Left cardiac atrium (tissue), 4 donors: ENCODE measurements at places on chromosomes 7 and 10. TPM values are rescaled to one million over a fixed set of nuclear protein-coding genes. Genes with fewer than 3 reads are reported as not detected.
A peak's percentile ranks its signal among the peaks of the same experiment; 100 is the strongest.

The SCIN gene
- total RNA-seq, result 0.10 TPM

DNA sequence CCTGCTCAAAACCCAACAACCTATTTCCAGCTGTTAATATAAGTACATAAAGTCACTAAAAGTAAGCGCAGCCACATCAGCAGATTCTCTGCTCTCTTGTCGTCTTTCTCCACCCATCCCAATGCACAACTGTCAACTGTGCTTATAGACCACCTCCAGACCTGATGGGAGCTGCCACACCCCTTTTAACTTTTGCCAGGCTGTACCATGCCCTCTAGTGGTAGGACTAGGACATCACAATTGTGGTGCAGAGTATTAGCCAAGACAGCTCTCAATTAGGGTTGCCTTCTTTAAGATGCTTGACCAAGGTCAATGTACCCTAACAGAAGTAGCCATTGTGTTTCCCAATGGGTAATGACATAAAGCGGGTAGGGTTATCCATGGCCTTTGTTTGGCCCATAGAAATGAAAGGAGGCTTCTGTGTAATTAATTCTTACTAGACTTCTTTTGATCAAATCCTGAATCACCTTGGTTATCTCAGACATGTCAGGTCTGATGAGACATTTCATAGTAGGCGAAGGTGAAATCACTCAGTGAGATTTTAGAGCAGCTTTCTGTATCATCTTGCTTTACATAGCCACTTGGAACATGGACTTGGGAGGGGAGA lies 68.1 kb downstream of the SCRN1 start:
- DNase-seq, result peak; percentile 28

- no peak for DNase-seq
Measured at GRCh38 chr7:74503943-74504342, 50.2 kb downstream of the GTF2IRD1 start.

The HTR7 gene
- 0.31 TPM for total RNA-seq

GRCh38 chr7:85106719-85107118 lies 80.1 kb downstream of the SEMA3D start:
- no peak for DNase-seq

- DNase-seq, result no peak
Measured at GRCh38 chr10:77973276-77973675, 46.7 kb upstream of the DLG5 start.

DNA sequence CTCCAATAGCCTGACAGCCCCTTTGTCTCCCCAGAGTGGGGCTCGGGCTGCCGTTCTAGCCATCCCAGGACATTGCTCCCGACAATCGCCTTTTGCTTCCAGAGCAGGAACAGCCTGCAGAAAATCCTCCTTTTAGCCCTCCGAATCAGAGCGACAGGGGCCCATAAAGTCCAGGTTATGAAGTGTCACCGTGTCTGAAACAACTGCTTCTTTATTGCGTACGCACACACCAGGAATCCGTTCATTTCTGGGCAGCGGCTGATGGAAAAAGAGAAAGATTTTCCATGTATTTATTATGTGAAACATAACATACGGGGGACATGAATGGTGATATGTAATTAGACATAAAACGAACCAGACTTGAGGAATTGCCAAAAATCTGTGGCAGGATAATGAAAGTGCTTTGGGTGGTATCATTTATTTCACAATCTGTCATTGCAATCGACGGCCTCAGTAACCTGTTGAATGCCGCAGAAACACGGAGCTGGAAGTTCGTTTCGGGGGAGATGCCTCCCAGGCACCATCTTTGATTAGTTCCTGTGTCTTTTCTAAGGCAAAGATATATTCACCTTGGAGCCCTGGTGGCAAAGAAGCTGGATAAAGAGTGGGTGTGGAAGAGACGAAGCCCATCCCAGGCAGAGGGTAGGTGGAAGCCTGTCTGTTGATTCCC lies 48.1 kb downstream of the FAM241B start:
- DNase-seq, result no peak

DNA sequence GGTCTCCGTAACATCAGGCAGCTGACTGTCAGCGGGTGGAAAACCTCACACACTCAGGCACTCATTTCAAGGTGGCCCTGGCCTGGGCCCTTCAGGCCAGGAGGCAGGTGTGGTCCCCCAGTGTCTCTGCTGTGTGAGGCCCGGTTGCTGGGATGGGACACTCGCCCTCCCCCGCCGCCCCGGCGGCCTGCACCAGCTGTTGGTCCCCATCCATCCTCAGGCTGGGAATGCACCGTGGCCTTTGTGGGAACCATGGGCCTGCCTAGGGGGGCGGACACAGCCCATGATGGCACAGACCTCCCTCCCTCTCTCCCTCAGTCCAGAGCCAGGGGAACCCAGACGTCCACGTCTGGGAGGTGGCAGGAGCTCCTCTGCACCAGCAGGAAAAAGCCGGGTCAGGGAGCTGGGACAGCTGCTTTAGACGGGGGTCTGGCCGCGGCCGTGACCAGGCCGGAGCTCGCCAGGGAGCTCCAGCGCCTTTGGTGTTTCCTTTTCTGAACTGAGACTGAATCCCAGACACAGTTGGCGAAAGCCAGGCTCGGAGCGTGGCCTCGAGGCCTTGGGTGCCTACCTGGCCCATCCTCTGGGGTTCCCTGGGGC lies 15.7 kb downstream of the ADGRA1 start:
- DNase-seq, result no peak

The HYAL4 gene
- total RNA-seq, result not detected

- peak; percentile 55 for DNase-seq
Measured at GRCh38 chr7:35753761-35754603, 46.9 kb upstream of the SEPTIN7 start.

GRCh38 chr7:1741751-1742554 lies 71.9 kb downstream of the ELFN1 start:
- peak; percentile 42 for DNase-seq

DNA sequence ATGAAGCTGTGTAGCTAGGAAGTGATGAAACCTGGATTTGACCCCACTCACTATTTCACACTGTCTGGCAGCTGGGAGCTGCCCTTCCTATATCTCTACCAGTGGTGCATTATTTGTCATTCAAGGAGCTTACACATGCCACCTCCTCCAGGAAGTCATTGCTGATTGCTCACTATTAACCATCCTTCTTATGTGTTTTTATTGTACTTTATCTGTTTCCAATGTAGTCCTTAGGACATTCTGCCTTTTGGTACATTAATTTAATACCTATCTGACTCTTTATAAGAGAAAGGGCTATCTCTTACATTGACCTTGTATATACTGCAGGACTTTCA lies 31.0 kb downstream of the HHEX start:
- DNase-seq, result no peak

The GIMAP7 gene
- 26.0 TPM for total RNA-seq

The GPRIN2 gene
- total RNA-seq, result not detected

GRCh38 chr10:88057720-88058119 lies 194.3 kb downstream of the PTEN start:
- DNase-seq, result no peak

The SFTPA1 gene
- not detected for total RNA-seq

The CLEC2L gene
- total RNA-seq, result 0.34 TPM

- no peak for DNase-seq
Measured at GRCh38 chr7:101201695-101202602, 1.1 kb upstream of the MOGAT3 start.

The TEX36 gene
- not detected for total RNA-seq

- peak; percentile 60 for DNase-seq
Measured at GRCh38 chr7:2760098-2760889, 72.3 kb downstream of the AMZ1 start.

- no peak for DNase-seq
Measured at GRCh38 chr7:143176128-143176527, 7.1 kb upstream of the TAS2R39 start.
